ENCODE measurements at places on chromosomes 3 and 15.

DNA sequence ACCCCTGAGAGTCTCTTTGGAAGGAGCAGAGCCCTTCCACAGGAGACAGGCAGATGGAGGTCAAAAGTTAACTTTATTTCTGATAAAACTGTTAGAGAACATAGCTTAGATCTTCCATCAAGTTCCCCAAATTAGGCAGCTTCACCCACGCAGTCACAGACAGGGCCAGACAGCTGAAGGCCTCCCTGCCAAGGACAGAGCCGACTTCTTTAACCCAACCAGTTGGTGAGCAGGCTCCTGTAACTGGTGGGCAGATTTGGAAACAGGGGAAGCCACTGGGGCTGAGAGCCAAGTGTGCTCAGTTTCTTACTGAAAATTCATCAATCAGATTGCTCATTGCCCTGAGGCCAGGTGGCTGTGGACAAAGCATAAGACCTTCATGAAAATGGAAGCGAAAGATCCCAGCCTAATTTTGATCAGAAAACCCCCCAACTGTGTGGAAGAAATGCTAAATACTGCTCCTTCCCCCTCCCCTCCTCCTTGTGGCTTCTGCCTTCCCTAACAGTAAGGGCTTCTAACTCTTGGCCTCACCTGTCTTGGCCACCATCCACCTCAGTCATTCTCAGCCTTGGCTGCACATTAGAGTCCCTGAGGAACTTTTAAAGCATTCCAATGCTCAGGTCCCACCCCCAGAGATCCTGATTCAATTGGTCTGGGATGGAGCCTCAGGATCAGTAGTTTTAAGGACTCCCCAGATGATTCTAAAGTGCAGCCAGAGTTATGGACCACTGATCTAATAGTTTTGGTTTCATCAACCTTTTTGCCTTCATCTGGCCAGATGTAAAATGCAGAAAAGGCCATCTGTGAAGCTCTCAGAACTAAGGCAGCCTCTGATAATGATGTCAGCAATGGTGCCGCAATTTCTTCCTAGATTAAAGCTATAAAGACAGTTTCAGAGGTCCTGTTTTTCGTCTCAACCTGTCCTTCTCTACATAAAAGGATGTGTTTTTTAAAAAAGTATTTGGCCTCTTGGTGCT is 11.5 kb downstream of the CLRN1 start:
- no peak for DNase-seq

DNA sequence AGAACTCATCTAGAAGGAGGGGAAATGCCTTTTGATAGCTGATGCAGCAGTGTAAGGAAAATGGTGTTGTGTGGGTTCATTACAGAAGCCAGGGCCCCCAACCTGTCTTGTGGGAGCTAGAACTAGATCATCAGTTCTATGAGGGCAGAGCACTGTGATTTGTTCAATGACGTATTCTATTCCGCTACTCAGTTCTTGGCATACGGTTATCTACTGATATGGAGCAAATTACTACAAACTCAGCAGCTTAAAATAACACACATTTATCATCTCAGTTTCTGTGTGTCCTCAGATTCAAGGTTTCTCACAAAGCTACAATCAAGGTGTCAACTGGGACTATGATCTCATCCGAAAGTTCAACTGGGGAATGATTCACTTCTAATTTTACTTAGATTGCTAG is 250.5 kb downstream of the FEZF2 start:
- no peak for DNase-seq

GRCh38 chr15:57735891-57736290 is 29.4 kb downstream of the POLR2M start:
- DNase-seq = no peak

- DNase-seq = no peak
These were observed 604 bp upstream of the TJP1 start for GRCh38 chr15:29822684-29823459.

GRCh38 chr3:72628065-72628464 is 220.2 kb downstream of the SHQ1 start:
- no peak for DNase-seq

- no peak for DNase-seq
These were observed 86.9 kb upstream of the TCF12 start for GRCh38 chr15:56831467-56832005.

GRCh38 chr3:77667901-77668300 is 628.0 kb downstream of the ROBO2 start:
- DNase-seq = no peak

GRCh38 chr15:69298354-69298696 is 387 bp upstream of the PAQR5 start:
- DNase-seq = no peak

All from right forelimb (tissue), 1 donor.